ENCODE measurements at places on chromosomes 2 and 18.

DNA sequence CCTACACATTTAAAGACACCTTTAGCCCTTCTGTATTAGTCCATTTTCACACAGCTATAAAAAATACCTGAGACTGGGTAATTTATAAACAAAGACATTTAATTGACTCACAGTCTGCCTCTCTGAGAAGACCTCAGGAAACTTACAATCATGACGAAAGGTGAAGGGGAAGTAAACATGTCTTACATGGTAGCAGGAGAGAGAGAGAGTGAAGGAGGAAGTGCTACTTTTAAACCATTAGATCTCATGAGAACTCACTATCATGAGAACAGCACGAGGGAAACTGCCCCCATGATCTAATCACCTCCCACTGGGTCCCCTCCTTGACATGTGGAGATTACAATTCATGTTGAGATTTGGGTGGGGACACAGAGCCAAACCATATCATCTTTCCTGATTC lies 946.6 kb downstream of the SLC4A3 start:
- no peak for DNase-seq

- no peak for DNase-seq
Observed at GRCh38 chr2:240172071-240172895, 31.8 kb upstream of the OTOS start.

DNA sequence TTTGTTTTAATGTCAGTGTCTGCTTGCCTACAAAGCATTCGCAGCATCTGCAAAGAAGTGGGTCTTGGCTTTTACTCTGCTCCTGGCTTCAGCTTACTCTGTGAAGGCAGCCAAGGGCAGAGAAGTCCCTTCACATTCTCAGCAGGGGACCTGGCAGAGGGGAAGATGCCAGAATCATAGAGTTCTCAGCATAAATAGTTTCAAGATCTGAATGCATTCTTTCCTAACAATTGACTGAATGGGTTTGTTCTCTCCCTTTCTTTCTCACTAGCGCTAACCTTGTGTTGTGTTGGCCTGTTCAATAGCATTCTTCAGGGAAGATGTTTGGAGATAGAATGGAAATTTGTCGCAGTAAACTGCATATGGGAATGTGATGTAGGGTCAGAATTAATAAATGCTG lies 106.9 kb downstream of the FARSB start:
- DNase-seq = no peak

- no peak for DNase-seq
Observed at GRCh38 chr18:2223849-2224248, 347.5 kb downstream of the METTL4 start.

GRCh38 chr18:54967786-54968185 lies 8.5 kb upstream of the CCDC68 start:
- no peak for DNase-seq

- DNase-seq = no peak
Observed at GRCh38 chr2:191020742-191021381, 6.9 kb upstream of the STAT1 start.

DNA sequence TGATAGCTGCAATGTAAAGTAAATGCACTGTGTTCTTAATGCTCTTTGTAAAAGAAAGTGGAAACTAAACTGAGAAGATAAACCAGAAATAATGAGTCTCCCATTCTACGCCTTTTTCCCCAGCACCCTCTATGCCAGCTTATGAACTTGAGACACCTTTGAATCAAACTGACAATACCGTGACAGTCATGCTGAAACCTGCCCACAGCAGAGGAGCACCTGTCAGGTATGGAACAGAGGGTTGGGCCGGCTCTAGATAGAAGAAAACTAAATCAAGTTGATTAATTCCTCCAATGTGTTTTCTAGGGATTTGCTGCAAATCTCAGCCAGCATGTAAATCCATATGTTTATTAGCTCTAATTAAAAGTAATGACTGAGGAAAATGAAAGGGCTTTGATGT lies 520.6 kb upstream of the RAB12 start:
- no peak for DNase-seq

DNA sequence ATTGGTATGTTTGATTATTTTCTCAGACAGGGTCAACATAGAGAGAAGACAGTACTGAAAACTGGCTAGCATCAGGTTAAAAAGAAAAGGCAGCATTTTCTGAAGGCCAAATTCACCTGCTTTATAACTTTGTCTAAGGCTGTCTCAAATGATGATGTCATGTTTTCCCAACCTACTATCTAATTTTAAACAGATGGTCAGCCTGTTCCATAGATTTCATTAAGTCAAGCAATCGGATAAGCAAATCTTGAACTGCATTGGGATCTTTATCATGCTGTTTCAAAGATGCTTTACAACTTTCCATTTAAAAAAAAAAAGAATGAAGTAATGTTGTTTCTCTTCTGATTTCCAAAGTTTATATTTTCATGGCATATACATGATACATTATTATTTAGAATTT lies 56.3 kb upstream of the SPOPL start:
- no peak for DNase-seq

DNA sequence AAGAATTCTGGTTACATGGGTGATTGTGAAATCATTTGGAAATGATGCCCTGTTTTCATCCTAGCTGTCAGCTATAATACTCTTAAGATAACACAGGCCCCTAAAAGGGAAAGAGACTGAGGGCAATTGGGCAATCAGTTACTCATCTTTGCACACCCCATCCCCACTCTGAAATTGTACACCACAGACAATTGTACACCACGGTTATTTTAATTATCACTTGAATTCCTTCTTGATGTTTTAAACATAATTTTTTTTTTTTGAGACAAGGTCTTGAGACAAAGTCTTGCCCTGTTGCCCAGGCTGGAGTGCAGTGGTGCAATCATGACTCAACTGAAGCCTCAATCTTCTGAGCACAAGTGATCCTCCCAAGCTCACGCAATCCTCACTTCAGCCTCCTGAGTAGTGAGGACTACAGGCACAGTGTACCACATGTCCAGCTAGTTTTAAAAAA lies 862.4 kb upstream of the ACVR2A start:
- no peak for DNase-seq

DNA sequence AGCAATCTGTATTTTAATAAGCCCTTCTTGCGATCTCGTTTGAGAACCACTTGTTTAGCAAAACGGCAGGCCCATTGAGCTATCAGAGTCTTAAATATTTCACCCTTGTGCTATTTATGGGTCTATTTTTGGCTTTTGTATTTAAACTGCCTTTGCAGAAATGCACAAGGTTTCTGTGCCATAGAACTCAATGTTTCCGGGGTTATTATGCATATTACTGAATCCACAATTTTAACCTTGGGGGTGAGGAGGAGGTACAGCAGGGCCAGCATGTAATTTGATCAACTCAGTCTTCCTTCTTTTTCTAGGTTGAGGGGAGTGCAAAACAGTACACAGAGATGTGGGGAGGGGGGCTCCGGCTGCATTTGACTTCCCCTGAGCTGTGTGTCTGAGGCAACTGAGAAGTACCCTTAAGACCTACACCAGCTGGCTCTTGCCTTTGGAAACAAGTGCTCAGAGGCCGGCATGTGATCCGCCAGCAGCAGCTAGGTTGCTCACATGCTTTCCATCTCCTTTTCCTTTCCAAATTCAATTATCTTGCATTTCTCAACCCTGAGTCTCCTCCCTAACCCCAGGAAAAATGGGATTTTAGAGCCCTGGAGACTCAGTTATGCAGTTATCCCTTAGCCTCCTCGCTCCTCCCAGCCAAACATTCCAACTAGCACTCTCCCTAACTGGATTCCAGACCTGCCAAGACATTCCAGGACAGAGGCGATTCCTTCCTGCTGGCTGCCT lies 103.0 kb downstream of the HNRNPLL start:
- no peak for DNase-seq

DNA sequence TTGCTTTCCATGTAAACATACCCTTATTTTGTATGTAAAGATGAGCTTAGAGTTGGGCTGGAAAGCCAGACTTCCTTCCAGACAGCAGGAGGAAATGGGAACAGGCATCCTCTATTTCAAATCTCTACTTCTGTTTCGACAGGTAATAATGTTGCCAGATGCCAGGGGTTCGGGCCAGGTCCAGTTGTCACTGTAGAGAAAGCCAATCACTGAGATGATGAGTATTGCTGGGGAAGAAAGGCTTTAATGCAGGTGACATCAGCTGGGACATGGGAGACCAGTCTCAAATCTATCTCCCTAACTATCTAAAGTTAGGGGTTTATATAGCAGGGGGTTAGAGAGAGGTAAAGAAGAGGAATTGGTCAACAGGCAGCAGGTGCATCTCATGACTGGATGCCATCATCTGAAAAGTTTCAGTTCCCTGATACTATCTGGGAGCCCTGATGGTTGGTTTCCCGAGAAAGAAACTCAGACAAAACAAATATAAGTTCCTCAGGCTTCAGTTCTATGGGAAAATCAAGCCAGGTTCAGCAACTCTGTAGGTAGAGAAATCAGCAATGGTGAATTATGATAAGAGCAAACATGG lies 9.3 kb upstream of the MTCL1 start:
- DNase-seq = no peak

- DNase-seq = no peak
Observed at GRCh38 chr18:68865503-68865902, 67.6 kb downstream of the CCDC102B start.

- no peak for DNase-seq
Observed at GRCh38 chr2:168006498-168006897, 240.9 kb downstream of the STK39 start.

DNA sequence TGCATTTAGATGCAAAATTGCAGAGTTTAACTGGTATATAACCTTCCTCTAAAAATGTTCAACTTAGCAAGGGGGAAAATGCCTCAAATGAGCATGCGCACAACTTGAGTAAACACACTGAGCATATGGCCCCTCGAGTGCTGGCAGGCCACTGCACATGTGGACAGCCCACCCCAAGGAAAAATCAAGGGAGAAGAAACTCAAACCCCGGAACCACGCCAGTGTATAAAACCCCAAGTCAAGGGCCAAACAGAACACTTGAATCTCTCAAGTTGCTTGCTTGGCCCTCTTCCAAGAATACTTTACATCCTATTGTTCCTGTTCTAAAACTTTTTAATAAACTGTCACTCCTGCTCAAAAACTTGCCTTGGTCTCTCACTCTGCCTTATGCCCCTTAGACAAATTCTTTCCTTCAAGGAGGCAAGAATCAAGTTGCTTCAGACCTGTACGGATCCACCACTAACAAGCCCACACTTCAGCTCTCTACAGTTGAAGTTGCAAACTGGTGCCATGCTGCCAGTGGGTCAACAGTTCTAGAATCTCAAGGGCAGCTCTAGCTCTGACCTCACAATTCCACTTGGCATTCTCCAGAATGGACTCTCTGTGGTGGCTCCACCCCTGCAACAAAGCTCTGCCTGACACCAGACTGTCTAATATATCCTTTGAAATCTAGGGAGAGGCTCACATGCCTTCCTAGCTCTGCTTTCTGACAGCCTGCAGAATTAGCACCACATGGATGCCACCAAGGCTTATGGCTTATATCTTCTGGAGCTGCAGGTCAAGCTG lies 38.9 kb downstream of the HIBCH start:
- DNase-seq = no peak

DNA sequence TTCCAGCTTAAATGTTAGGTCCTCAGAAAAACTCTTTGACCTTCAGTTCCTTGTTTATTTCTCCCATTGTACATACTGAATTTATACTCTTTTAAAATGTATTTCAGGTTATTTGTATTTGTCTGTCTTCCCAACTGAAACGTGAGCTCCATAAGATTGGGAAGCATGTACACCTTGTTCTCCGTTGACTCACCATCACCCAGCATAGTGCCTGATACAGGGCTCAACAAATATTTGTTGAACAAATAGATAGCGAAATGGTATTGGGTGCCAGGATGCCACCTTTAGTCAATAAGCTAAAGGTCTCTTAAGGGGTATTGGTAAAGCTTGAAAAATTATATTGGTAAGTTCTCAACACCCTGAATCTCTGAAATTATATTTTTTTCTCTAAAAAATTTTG lies 1841.3 kb upstream of the CELF4 start:
- no peak for DNase-seq

DNA sequence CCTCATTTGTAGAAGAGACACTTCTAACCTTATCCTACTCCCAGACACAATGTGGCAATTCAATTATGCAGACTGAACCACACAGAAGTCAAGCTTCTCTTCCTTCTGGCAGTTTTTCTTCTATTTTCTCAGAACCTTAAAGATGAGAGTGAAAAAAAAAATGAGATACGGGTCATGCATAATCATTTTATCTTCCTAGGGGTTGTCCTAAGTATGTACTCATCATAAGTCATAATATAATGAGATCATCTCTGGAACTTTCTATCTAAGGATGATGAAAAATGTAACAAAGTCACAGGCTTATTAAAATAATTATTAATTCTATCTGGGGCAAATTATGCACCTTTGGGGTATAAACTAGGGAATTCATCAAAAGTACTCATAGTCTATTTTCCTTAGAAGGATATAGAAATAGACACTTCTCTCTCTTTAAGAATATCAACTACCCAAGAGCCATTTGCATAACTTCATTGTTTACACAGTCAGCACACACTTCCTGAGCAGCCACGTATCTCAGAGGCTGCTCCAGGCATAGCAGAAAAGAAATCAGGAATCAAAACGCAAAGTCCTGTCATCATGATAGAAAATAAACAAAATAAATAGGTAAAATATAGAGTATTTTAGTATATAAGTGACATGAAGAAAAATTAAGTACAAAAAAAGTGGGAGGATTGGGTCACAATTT lies 345.9 kb upstream of the SPHKAP start:
- DNase-seq = no peak

GRCh38 chr2:14557111-14557510 lies 75.4 kb upstream of the LRATD1 start:
- DNase-seq = no peak
